ENCODE measurements at places on chromosomes 12 and 14.

DNA sequence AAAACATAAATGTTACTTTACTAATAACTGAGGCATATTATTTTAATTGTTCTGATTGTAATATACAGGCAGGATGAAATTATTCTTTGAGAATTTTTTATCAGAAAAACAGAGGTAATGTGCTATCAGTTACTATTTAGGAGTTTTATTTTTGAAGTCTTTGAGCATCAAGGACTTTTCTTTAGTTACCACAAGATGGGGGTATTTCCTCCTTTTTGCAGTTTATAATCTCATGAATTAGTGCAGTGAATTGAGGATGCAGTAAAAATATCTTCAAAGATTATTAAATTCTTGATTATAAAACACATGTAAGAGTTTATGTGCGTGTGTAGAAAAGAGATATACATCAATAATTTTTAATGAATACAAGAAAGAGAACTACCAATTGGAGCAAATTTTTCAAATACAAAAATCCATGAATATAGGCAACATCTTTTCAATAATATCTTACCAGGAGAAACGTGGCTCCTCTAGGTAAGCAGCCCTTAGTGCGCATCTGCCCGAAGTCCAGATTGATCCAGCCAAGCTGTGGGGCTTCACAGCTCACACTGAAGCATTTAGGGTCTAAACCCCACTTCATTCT, 71.6 kb downstream of the ERGIC2 start:
- DNase-seq, result no peak

DNA sequence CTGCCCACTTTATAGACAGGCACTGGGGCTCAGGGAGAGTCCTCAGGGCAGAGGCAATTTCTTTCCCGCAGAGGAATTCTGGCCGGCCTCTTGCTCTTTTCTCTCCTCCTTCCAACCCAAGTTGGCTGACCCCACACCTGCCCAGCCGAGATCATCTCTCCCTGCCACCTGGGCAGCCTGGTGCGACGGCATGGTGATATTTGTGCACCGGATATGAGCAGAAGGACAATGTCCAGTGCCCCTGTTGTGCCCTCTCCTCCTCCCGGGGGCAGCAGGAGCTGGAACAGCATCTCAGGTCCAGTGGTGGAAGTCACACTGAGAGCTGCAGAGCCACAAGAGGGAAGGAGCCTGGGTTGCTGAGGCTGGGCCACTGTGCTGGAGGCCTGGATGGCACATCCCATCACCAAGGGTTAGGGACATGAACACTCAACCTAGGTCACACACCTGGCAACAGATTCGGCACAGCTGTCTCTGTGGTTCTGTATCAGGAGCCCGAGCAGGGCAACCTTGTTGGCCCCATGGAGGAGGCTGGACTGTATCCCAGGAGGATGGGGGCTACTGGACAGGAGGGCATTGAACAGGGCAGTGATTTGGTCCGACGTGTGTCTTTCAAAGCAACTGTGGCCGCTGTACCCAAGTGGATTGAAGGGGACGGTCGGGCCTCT, 57.7 kb upstream of the DIO3 start:
- no peak for DNase-seq

DNA sequence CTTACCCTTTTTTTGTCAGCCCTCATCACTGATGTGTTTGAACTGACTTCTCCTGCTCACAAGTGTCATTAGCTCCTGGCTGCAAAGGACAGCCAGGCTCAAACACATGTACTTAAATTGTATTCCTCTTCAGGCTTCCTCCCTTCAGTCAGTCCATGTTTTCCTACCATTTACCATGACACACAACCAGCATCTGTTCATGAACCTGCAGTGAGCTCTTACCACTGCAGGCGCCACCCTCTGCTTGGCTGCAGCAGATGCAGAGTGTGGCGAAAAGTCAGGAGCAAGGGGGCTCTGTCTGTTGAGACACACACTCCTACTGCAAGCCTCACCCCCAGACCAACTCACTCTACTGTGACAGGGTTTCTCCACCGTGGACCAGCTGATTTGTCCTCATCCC, 70.2 kb downstream of the TSPAN11 start:
- DNase-seq, result no peak

GRCh38 chr14:99755629-99756603, 37.3 kb upstream of the EML1 start:
- no peak for DNase-seq

DNA sequence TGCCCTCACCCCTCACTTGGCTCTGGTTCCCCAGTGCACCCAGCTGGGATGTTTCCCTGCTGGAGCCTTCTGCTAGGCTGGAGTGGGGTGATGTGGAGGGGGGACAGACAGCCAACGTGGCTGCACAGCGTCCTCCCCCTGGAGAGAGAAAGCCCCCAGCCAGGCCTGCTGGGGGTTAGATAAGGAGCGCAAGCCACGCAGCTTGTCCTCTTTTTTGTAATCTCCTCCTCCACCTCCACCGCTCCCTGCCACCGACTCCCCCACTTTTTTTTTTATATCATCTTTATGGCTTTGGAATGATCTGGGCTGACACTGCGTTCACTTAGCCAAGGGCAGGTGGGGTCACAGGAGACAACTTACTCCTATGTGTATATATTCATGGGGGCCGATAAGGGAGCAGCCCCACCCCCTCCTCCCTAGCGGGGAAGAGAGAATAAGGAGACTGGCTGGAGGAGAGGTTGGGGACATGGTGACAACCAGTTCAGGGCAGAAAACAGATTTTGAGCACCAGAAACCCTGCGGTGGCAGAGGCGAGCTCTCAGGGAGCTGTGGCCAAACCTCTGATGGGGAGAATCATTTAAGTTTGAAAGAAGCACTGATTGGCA, 169.9 kb upstream of the LHX5 start:
- DNase-seq, result no peak

DNA sequence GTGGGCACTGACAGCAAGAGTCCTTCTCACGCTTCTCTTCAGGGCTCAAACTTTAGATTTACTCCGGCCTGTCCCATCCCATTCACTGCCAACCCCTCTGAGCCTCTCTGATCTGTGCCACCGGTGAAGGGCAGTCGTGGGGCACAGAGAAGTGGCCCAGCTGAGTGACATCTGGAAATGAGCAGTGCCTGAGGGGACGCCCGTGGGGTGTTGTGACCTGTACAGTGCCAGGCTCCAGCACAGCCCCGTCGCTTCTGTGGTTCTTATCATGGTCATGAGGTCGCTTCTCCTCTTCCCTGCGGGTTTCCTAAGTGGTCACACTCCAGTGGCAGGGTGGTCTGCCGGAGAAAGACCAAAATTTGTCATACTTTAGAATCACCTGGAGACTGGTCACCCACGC, 4.1 kb downstream of the BDKRB2 start:
- no peak for DNase-seq

GRCh38 chr14:85332401-85332800, 197.5 kb upstream of the FLRT2 start:
- DNase-seq, result no peak

DNA sequence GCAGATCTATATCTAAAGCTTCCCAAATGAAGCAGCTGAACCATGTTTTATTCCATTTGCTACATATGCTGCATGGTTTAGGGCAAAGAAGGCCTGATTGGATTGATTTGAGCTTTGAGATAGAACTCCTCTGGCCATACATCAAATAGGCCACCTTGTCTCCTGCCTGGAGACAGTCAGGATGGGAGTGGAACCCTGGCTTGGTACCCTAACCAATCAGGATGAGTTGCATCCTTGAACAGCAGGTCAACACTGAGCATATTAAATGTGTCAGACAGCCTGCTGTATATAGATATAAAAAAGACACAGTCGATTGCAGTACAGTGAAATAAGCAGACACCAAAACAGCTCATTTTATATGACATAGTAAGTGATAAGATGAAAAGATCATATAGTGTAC, 291.7 kb downstream of the NUAK1 start:
- DNase-seq, result no peak

Measured in activated CD4-positive, CD25-positive, alpha-beta regulatory T cell treated with anti-CD3 and anti-CD28 coated beads, Interleukin-2, amount 50 U/mL, for 16 hours (primary cell).